EH (cell line): ENCODE measurements at places on chromosomes 4 and X.

DNA sequence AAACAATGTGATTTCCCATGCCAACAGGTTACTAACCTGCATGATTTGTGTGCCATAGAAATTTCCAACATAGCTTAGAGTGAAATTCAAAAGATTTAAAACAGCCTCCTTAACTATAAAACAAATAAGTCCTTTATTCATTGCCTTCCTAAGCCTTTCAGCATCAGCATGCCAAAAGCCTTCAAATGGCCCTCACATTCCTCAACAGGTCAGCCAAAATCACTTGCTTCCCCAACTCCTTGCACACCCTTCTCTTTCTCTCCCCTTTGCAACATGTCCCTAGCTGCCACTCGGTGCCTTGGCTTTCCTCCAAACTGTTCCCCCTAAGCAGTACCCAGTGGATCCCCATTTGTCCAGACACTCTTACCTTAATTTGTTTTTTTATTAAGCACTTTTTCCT is 74.9 kb upstream of the PCDH19 start:
- DNase-seq, result no peak

GRCh38 chrX:106707771-106708454 is 18.6 kb upstream of the RNF128 start:
- peak; percentile 90 for DNase-seq

DNA sequence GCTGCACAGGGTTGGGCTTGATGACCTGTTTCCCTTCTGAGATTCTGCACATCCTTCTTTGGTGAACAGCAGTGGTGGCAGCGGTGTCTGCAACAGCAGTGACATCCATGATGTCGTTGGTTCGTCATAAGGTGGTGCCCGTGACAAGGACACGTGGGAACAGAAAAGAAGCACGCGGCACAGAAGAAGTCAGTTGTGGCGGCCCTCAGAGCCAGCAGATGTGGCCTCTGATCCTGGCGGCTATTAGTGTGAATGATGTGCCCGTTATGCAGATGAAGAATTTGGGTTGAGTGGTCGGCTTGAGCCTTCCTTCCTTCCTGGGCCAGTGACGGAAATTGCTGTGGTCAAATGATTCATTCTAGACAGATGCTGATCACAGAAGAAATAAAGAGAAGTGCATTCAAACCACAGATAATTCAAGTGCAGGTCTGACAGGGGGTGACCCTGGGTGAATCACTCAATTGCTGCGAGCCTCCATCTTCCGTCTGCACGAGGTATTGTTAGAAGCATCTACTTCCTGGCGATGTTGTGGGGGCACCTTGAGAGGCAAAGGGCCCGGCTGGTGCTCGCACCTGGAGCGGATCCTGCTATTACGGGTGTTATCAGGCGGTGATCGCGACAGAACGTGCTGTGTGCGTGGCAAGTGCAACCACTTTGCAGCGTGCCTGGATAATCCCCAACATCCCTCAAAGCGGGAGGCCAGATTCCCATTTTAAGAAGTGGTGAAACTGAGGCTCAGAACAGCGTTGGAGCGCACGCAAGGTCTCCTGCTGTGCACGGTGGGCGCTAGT is 215.2 kb upstream of the PSAPL1 start:
- peak; percentile 99 for DNase-seq

GRCh38 chrX:28010875-28011274 is 29.6 kb upstream of the DCAF8L1 start:
- DNase-seq, result no peak

DNA sequence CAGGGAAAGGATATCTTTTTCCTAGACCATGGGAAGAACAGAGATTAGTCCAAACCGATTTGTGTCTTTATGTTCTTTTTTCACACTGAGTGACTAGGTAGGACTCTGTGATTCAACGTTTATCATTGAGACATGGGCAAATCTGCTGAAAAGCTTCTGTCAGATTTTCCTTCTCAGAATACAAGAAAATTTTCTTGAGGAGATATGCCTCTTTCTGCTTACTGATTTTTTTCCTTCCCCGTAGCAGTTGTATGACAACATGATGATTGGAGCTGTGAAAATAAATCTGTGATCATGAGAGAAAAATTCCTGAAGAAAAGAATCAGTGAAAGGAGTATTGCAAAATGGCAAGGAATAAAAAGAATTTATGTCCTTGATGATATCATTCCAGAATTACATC is 130.6 kb upstream of the FAT4 start:
- peak; percentile 4 for DNase-seq

DNA sequence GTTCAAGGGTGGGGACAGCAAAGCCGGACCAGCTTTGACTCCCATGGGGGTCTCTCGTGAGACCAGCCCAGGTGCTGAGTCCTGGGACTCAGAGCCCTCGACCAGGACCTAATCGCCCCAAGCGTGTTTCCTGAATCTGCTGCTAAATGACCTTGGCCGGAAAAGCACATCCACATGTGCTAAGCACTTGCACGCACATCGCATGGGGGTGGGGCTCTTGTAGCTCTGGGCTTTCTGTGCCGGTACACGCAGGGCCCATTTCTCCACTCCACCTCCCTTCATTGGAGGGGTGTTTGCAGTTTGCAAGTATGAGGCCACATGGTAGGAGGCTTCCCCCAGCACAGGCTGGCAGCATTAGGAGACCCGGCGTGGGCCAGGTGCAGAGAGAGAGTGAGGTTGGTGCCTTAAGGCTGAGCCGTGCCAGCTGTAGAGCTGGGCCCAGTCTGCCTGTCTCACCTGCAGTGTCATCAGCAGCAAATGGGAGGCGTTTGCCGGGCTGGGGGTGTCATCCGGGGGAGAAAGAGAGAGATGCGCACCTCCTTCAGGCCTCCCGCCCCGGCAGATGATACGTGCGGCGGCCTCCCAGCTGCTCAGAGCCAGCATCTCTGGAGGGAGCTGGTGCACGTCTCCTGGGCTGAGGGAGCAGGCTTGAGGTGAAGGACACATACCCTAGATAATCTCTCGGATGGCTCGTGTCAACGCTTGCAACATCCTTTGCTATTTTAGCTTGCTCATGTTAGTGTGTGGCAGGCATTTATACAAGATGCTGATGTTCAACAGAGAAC is 45.2 kb upstream of the CLCN4 start:
- peak; percentile 40 for DNase-seq

GRCh38 chrX:108494406-108495090 is 54.9 kb downstream of the COL4A5 start:
- peak; percentile 17 for DNase-seq

DNA sequence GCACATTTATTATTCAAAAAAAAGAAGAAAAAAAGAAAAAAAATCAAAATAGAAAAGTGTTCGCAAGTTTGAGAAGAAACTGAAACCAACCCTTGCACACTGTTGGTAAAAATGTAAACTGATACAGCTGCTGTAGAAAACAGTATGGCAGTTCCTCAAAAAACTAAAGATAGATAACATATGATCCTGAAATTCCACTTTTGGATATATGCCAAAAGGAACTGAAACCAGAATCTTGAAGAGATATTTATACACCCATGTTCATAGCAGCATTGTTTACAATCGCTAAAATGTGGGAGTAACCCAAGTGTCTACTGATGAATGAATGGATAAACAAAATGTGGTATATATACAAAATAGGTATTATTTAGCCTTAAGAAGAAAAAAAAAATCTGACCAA is 155.4 kb downstream of the TBCK start:
- no peak for DNase-seq

DNA sequence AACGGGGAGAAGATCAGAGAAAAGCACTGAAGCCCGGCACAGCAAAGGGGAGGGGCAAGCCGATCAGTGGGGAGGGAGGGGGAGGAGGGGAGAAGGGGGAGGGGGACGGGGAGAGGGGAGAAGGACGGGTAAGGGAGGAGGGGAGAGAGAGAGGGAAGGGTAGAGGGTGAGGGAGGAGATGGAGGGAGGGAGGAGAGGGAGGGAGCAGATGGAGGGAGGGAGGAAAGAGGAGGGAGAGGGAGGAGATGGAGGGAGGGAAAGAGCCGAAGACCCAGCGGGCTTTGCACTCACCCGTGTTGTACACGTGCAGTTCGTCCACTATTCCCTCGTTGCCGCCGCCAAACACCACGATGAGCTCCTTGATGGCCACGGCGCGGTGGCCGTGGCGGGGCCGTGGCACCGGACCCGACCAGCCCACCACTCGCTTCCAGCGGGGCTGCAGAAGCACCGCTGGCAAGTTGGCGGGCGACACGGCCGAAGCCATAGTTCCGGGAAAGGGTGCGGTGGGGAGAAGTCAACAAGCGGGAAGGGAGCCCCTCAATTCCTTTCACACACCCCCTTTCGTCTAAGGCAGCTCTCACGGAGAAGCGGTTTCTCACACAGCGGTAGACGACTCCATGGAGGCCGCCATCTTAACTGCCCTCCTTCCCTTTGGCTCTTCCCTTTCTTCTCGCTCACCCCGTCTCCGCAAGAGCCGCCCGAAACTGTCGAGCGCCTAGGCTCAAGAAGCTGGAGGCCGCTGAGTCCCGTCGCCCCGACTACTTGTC is 1.1 kb downstream of the HCFC1 start:
- peak; percentile 80 for DNase-seq

DNA sequence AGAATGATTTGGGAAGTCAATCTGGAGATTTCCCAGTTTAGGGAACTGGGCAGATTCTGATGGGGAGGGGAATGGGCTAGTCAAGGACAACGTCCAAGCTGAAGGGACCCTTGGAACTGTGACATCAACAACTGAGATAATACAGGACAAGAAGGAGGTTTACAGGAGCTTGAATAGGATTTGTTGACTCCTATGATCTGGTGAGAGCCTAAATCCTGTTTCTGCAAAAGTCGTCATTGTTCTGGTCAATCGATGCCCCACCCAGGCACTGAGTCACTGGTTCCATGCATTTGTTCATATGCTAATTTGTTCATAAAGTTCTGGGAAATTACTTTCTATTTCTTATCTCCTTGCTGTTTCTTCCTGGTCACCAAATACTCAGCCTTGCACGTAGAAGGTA is 15.3 kb upstream of the PDGFRA start:
- no peak for DNase-seq

- DNase-seq, result no peak
Measured at GRCh38 chrX:81890521-81890920, 688.6 kb downstream of the SH3BGRL start.

GRCh38 chr4:78870056-78870455 is 69.2 kb downstream of the PAQR3 start:
- DNase-seq, result no peak

GRCh38 chrX:1292575-1293290 is 24.1 kb downstream of the CSF2RA start:
- DNase-seq, result no peak

GRCh38 chr4:149980941-149981340 is 97.3 kb upstream of the DCLK2 start:
- DNase-seq, result peak; percentile 72
